Putamen (tissue), 1 donor: ENCODE measurements at places on chromosomes 5 and 9.

DNA sequence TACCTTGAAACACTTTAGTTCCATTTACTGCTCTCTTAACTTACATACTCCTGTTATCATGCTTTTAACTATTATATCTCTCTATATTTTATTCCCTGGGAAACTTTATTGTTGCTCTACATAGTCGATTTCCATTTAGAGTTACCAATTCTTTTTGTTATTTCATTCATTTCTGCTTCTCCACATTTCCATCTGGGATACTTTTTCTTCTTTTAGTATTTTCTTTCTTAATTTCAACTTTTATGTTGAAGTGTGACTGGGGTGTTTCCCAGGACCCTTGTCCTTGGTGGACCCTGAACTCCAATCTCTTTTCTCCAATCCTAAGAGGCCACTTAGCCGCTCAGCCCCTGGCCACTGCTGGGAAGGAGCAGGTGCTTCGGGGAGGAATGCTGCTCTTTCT, 36.0 kb downstream of the PSD2 start:
- DNase-seq, result no peak

DNA sequence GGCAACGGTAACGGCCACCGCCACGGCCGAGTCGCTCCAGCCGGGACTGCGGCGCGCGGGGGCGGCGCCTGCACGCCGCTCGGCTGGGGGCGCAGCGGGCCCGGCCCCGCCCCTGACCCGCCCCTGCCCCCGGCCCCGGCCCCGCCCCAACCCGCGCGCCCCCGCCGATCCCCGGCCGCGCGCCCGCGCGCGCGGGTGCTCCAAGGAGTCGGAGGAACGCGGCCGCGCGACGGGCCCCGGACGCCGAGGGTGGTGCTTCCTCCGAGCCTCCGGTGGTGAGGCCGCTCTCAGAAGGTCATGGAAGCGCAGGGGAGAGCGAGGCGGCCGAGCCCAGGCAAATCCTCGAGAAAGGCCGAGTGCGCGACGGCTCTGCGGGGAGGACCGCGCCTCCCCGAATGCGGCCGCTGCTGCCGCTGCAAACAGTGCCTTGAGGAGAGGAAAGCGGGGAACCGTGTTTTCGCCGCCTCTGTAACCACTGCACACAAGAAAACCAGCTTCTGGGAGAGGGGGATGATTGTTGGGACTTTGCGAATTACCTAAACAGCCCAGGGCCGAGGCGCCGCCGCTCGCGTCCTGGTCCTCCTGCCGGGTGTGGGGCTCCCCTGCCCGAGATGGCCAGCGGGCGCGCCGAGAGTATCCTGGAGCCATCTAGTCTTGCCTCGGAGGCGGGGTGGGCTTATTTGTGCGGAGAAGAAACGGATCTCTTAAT, at the start of gene LIFR:
TSS of gene LIFR (minus strand) at position 48 of the 709 bp plus-strand sequence. CDS start 25,999 bp downstream, outside the sequence.
- DNase-seq, result peak; percentile 89

GRCh38 chr5:59506285-59506877, 387.1 kb downstream of the PDE4D start:
- DNase-seq, result no peak

GRCh38 chr5:91281401-91281800, 101.7 kb downstream of the ARRDC3 start:
- DNase-seq, result no peak

- DNase-seq, result peak; percentile 77
Measured at GRCh38 chr5:150320044-150320613, 17.4 kb upstream of the ARSI start.

DNA sequence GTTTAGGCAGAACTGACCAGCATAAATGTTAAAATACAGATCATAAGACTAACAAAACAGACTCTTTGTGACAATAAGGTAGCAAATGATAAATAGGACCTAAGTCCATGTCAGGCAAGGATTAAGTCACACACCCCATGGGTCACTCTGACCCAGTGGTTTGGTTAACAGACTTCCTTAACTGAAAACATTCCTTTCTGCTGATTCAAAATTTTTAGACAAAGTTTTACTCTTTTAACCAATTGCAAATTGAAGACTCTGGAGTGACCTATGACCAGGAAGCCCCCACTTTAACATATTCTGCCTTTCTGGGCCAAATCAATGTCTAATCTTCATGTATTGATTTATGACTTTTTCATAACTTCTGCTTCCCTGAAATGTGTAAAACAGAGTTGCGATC, 4.9 kb upstream of the NXNL2 start:
- no peak for DNase-seq

DNA sequence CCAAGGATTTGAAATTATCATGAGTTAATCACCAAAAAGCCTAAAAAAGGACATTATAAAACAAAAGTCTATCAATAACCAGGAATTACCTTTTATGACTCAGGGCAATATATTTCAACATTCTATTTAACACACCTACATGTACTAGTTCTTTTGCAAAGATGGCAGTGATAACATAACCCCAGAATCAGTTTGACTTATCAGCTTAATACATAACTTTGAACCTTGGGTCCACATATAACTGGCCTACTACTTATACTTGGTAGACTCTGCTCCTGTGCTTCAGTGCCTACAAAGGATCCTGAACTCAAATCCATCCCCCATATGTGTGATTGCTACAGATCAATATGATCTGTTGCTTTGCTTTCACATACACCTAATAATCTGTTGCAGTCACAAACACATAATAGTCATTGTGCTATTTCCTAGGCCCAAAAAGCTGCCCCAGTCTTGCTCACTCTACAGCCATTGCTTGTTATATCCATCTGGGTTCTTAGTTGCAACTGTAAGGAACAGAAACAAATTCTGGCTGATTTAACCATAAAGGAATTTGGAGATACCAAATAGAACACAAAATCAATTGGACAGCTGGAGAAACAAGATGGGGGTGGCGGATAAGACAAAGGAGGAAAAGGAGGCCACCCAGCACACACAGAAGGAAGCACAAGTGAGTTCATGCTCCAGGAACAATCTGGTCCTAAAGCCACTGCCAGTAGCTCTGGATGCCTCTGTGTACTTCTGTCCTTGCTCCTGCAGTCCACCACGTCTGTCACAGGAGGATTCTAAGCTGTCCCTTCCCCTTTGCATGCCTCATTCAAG, 25.5 kb downstream of the DEPDC1B start:
- DNase-seq, result no peak

GRCh38 chr9:38039090-38039906, 29.7 kb downstream of the SHB start:
- no peak for DNase-seq

DNA sequence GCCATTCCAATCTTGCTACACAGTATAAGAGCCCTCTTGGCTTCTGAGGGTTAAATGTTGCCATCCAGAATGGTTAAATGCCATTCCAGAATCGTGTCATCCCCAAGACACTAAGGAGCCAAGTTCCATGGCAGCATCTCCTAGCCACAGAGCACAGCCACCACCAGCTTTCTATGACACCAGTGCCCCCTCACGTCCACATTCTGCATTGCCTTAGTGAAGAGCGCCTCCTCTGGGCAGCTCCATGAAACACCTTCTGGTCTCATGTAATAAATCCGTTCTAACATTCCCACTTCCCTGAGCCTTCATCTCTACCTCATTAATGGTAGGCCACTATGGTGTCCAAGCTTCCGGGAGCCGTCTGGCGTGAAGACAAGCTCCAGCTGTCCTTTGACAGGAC, 12.4 kb downstream of the CBY3 start:
- DNase-seq, result peak; percentile 36

DNA sequence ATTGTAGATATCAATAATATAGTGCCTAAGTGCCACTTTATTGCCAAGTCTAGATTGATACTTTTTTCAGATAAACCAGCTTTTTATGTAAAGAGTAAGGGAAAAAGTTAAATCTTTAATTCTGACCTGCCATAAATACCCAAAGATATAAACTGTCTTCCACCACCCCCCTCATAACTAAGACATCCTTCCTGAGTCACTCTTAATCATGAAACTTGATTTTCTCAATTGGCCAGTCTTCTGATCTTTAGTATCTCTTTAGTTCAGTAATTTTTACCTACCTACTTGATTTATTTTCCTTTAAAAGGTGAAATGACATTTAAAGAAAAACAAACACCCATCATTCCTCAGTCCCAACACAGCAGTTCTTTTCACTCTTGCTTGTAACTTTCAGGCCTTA, 21.8 kb downstream of the C5orf22 start:
- DNase-seq, result no peak

DNA sequence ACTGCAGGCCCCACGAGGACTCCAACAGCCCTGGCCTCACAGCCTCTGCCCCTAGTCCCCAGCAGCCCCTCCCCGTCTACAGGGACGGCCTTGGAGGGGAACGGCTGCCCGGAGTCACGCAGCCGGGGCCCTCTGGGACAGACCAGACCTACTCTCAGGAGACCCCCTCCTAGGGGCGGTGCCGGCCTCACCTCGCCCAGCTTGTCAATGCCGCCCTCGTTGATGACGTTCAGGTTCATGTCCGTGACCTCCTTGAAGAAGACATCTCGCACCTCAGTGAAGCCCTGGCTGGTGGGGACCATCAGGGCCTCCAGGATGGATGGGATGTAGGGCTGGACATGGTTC, 58.6 kb downstream of the LRSAM1 start:
- DNase-seq, result no peak

GRCh38 chr5:148965511-148966265, 97.2 kb downstream of the SH3TC2 start:
- no peak for DNase-seq

GRCh38 chr5:113058269-113058668, 81.7 kb downstream of the DCP2 start:
- no peak for DNase-seq

- no peak for DNase-seq
Measured at GRCh38 chr5:92544596-92544995, 1036.4 kb downstream of the NR2F1-AS1 start.

DNA sequence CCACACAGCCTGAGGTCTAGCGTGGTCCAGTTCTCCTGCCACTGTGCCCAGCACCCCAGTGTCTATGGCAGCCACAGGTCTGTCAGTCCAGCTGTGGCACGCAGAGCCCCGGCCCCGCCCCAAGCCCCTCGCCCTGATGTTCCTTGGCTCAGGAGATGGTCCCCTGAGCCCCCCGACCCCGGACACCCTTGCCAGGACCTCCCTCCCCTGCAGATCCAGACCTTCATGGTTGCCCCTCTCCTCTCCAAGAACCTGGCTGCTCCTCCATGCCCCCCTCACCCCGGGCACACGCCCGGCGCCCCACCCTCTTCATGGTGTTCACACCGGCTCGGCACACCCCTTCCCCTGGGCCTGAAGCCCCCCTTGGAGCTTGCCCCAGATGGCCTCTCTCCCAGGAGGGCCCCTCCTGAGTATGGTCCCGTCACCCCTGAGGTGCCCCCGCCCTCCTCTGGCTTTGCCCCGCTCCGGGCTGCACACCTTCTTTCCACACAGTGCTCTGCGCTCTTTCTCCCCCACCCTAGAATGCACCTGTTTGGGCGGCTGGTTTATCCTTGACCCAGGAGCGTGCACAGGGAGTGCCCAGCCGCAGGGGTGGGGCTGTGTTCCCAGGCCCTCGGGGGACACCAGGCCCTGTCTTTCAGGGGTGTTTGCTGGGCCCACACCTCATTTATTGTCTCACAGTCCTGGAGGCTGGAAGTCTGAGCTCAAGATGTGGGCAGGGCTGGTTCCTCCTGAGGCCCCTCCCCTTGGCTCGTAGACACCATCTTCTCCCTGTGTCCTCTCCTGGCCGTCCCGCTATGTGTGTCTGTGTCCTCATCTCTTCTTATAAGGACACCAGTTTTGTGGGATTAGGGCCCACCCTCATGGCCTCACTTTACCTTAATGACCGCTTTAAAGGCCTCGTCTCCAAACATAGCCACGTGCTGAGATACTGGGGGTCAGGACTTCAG, 37.6 kb downstream of the KCNT1 start:
- DNase-seq, result no peak

- no peak for DNase-seq
Measured at GRCh38 chr5:150465927-150466326, 16.4 kb upstream of the RPS14 start.

GRCh38 chr5:136963504-136963903, 535.6 kb downstream of the SPOCK1 start:
- no peak for DNase-seq

DNA sequence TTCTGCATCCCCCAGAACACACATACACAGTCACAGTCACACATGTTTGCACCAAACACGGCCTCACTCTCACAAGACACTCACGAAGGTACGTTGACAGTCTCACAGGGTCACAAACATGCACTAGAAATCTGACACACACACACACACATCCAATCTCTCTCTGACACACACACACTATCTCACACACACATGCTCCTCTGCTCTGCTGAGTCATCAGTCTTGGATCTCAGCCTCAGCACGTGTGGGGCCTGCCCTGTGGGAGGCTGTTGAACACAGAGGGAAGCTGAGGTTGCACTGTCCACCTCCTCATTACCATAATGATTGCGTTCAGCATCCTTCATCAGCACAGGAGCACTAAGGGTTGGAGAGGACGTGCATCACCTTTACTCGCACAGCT, 188.8 kb downstream of the MTRR start:
- DNase-seq, result no peak

- DNase-seq, result no peak
Measured at GRCh38 chr9:2022560-2022959, 7.4 kb downstream of the SMARCA2 start.

GRCh38 chr9:71630377-71630995, 137.8 kb downstream of the CEMIP2 start:
- no peak for DNase-seq

- no peak for DNase-seq
Measured at GRCh38 chr5:69032009-69032408, 61.8 kb upstream of the SLC30A5 start.

GRCh38 chr5:127386557-127386956, 96.0 kb downstream of the MEGF10 start:
- no peak for DNase-seq

- no peak for DNase-seq
Measured at GRCh38 chr9:102461156-102461819, 533.8 kb upstream of the CYLC2 start.

DNA sequence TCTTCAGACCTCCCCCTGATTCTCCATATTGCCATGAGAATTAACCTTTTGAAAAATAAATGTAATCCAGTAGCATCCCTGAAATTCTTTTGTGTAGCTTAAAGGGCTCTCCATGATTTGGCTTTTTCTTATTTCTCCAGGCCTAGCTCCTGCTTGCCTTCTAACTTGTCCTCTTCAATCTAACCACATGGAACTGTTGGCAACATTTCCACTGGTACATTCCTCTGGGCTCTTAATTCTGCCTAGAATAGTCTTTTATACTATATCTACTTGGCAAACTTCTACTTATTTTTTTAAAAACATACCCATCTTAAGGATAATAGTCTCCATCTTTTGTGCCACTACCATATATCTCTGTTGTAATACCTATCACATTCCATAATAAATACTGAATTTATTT, 54.1 kb downstream of the GNG10 start:
- DNase-seq, result no peak
